Stimulated activated CD4-positive, alpha-beta T cell treated with anti-CD3 and anti-CD28 coated beads, TNF-alpha, amount 100 ng/mL, for 1 hour (primary cell): ENCODE measurements at places on chromosomes 6 and 20.

GRCh38 chr6:51528556-51528955 lies 558.9 kb downstream of the PKHD1 start:
- no peak for DNase-seq

- DNase-seq, result no peak
Measured at GRCh38 chr20:4959592-4959991, 41.7 kb downstream of the SLC23A2 start.

GRCh38 chr6:52363228-52363867 lies 1.4 kb downstream of the PAQR8 start:
- no peak for DNase-seq

DNA sequence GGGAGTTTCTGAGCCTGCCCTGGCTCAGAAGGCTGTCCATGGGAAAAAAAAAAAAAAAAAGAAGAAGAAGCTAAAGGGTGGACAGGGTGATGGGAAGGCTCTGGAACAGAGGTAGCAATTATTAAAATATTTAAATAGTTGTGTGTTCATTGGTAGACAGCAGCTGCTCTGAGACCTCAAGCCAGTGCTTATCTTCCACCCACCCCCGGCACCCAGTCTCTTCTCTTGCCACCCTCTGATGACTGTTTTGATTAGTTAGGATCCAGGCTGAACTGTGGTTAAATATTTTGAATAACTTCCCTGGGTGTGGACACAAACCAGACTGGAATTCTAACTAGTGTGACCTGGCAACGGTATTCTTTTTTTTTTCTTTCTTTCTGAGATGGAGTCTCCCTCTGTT lies 16.9 kb upstream of the SRSF3 start:
- DNase-seq, result no peak

GRCh38 chr6:137792160-137793033 lies 74.7 kb upstream of the TNFAIP3 start:
- DNase-seq, result no peak

- no peak for DNase-seq
Measured at GRCh38 chr6:46734867-46735719, at the start of gene PLA2G7. Gene PLA2G7, minus strand, starts transcription at chr6:46735375. Its CDS starts 12,484 bp downstream, at chr6:46722891.

GRCh38 chr20:62946918-62947317 lies 5.6 kb upstream of the SLC17A9 start:
- no peak for DNase-seq
